IMR-90 (cell line): ENCODE measurements at places on chromosomes 5 and 9.

GRCh38 chr5:108681079-108681921 lies 66.4 kb upstream of the FER start:
- DNase-seq: peak; percentile 78

DNA sequence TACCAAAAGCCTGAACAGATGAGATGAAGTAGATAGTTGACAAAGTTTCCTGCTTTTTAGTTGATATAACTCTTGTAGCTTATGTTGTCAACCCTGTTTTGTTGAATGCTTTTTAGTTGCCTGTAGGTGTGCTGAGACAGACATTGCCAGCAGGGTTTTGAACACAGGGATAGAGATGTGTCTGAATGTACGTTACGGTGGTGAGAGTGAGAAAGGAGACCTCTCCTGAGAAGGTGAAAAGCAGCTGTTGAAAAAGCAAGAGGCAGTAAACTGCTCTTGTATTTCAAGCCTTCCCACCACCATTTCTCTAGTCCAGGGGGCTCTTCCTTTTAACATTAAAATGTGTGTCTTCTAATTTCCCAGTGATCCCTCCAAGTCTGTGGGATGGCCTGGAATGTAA lies 14.7 kb downstream of the DNAJC21 start:
- no peak for DNase-seq

GRCh38 chr5:140690376-140690932 lies 716 bp downstream of the HARS1 start:
- DNase-seq: no peak

GRCh38 chr5:143898916-143899591 lies 87.1 kb downstream of the HMHB1 start:
- no peak for DNase-seq

DNA sequence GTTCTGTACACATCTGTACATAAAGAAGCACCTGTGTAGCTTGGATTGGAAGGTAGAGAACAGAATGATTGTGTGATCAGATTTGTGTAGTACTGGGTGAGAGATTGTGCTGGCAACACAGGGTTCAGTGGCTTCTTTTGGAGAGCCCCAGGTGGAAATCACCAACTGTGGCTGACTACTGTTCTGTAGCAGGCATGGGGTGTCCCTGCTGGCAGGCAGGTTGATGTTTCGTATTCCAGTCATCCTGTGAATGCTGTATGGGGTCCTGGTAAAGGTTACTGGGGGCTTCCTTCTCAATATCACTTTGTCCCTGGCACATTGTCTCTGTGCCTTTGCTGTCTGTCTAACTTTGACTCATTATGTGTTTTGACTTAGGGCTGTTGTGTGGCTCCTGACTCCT lies 5.3 kb downstream of the ASPN start:
- no peak for DNase-seq

DNA sequence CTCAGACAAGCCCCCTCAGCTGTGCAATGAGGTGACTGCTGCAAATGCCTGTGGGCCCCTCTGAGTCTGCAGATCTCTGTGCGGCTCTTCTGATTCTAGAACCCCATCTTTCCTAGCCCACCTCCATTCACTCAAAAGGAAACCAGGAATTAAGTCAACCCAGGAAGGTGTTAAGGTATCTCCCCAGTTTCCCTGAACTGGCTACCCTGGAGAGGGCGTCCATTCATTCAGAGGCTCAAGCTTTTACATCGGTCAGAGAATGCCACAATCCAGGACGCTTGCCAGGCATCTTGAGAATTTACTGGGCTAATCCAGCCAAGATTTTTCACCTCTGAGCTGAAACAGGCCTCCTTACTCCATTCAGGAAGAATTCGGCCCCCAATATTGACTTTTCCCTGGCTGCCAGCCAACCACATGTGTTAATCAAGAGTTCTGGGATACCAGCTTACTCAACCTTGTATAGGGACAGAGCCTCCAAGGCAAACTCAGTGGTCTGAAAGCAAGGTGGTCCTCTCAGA lies 889 bp upstream of the ADAMTS12 start:
- DNase-seq: peak; percentile 94

DNA sequence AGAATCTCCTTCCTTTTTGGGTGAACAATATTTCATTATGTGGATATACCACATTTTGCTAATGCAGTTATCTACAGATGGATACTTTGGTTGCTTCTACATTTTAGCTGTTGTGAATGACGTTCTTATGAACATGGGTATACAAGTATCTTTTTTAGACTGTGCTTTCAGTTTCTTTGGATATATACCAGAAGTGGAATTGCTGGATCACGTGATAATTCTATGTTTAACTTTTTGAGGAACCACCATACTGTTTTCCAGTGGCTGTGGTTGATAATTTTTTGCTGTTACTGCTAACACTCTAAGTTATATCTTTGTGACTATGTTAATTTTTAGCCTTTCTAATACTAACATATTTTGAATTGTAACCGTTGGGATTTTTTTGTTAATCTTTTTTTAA lies 12.5 kb downstream of the WDR70 start:
- DNase-seq: no peak

DNA sequence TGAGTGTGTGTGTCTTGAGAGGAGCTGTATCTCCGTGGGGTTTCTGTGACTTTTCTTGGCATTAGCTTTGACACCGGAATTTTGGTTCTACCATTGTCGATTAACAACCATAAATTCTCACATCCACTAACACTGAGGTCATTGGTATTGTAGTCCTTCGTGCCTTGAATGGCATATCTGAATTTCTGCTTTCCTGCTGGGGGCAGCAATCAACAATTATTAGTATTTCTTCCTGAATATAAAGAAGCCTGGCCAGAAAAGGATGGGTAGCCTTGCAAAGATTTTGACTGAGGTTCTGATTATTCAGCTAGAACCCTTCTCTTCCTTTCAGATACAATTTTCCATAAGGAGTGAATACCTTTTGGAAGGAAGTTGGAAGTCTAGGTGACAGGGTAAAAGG lies 33.5 kb upstream of the SHOC1 start:
- DNase-seq: no peak

DNA sequence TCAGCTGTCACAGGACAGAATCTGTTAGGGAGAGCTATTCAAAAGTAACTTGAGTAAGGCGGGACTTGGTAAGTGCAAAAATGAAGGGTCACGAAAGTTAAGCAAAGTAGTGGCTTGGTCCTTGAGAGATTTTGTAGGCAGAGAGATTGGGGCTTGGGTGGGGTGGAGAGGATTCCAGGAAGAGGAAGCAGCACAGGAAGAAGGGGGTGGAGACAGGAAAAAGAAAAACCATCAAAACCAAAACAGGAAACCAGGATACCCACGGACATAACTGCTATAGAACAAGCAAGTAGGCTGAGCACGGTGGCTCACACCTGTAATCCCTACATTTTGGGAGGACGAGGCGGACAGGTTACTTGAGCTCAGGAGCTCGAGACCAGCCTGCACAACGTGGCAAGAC lies 3.7 kb downstream of the ROPN1L start:
- DNase-seq: no peak

GRCh38 chr9:95370064-95370463 lies 52.6 kb upstream of the FANCC start:
- peak; percentile 35 for DNase-seq

- DNase-seq: peak; percentile 55
These were observed 11.2 kb downstream of the HMGCR start for GRCh38 chr5:75348241-75348640.

GRCh38 chr5:151602806-151603205 lies 11.7 kb upstream of the FAT2 start:
- DNase-seq: no peak

DNA sequence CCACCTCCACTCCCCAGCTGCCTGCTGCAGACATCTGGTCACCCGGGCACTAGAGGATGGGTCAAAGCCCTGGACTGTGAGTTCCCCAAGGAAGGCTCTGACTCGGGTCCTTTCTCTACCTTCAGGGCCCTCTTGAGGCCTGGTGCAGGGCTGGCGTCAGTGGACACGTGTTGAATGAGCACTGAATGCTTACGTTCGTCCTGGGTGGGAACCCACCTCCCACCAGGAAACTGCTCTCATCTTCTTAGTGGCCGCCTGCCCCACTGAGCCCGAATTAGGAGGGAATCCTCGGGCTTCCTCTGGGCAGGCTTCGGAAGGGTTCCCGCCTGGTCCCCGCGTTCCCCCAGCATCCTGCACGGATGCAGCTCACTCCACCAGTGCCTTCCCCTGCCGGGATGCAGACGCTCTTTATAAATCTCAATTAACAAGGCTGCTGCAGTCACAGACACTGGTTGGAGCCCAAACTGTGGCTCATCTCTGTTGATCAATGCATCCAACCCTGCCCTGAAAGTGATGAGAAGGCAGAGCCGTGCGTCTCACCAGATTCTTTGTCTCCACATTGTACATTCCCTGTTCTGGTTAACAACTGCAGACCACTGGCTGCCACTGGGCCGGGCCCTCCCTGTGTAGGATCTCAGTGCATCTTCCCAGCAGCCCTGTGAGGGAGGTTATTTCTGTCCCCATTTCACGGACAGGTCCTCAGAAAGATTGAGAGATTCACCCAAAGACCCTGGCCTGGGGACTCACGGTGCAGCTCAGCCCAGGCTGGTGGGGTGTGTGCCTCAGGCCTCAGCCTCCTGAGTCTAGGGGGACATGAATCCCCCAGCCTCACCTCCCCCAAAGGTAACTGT lies 168.8 kb downstream of the GAPVD1 start:
- no peak for DNase-seq

- DNase-seq: no peak
These were observed 156.2 kb downstream of the NR3C1 start for GRCh38 chr5:143247134-143247815.

DNA sequence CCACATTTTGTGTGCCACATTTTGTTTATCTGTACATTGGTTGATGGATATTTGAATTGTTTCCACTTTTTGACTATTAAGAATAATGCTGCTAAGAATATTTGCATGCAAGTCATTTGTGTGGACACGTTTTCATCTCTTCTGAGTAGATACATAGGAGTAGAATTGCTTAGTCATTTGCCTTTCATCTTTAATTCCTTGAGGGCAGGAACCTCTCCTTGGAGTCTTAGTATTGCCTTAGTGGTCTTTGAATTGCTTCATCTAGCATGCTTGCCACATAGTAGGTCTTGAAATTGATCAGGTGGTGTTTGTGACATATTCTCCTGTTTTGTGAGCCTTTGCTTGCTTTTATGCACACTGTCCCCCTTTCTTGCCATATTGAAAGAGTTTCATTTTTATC lies 128.5 kb downstream of the NR3C1 start:
- no peak for DNase-seq
